ENCODE measurements at places on chromosomes 5 and 9. TPM values are rescaled to one million over a fixed set of nuclear protein-coding genes. Genes with fewer than 3 reads are reported as not detected.

The OR13C4 gene
- not detected for polyA plus RNA-seq

The ANXA2R gene
- 0.82 TPM for polyA plus RNA-seq

DNA sequence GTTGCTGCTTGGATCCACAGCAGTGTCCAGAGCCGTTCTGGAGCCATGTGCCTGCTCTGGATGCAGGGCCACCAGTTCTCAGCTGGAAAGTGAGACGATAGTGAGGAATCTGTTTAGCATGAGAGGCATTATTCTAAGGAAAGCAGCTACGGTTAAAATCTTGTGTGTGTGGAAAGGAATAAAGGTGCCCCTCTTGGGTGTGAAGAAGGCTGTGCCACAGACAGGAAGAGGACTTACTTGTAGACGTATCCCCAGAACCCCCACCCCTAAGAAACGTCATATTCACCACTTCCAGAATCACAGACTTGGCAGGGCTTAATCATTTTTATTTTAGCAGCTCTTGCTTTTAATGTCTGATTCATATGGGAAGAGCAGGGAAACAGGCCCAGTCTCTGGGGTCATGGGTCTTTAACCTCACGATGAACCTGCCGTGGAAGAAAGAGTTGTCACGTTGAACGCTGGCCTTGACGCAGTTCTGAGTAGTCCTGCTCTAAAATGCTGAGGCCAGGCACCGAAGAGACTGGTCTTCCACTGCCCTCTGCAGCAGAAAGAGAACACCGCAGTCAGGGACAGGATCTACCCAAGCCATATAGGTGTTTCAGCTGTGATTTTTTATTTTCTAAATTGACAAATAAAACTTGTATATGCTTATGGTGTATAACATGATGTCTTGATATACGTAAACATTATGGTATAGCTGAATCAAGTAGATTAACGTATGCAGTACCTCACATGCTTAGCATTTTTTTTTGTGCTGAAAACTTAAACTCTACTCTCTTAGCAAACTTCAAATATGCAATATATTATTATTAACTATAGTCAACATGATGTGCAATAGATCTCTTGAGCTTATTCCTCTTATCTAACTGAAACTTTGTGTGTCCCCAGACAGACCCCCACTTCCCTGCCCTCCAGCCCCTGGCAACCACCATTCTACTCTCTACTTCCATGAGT is 38.8 kb downstream of the CARTPT start:
- no peak for DNase-seq

DNA sequence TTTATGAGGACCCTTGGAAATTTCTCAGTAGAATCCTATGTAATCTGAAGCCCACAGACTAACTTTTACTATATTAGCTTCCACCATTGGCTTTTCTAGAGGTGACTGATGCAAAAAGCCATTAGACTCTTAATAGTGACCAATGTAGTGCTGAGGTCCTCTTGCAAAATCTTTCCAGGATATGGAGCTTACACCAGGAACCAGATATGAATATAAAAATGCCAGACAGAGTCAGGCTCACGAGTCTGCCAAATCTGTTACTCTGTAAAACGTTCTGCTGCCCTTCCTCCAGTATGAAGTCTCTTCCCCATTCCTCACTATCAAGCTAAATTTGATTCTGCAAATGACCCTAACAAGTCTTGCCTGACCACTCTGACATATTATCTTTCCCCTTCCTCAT is 73.4 kb upstream of the C6 start:
- DNase-seq: no peak

GRCh38 chr9:31248156-31248555 is 1136.3 kb upstream of the ACO1 start:
- DNase-seq: no peak

DNA sequence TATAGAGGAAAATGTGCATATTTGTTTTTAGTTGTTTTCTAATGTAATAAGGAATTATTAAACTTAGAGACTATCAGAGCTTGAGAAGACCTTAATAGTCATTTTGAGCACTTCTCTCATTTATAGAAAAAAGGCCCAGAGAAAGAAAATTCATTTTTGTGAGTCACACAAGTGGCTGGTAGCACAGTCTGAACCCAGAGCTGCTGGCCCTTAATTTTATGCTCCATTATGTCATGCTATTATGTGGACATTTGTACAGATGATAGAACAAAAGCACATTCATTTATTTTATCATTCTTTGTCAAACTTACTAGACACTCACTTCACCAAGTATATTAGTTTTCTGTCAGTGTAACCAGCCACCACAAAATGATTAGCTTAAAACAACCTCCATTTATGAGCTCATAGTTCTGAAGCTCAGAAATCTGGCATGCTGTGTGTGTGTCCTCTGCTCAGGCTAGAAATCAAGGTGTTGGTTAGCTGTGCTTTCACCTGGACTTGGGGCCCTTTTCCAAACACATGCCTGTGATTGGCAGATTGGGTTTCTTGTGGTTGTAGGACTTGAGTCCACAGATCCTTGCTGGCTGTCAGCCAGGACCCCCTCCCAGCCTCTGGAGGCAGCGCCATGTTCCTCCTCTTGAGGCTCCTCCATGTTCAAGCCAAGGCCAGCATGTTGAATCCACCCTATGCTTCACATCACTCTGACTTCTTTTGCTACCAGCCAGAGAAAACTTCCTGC is 188.9 kb downstream of the ARHGAP26 start:
- no peak for DNase-seq
